Fibroblast of villous mesenchyme (primary cell): ENCODE measurements at places on chromosomes 2 and 18. TPM values are rescaled to one million over a fixed set of nuclear protein-coding genes. Genes with fewer than 3 reads are reported as not detected.
A peak's percentile ranks its signal among the peaks of the same experiment; 100 is the strongest.

MCM6 gene
- total RNA-seq, result 12.6 and 13.8 TPM in 2 replicates

GRCh38 chr2:86175828-86176227 is 19.4 kb downstream of the IMMT start:
- no peak for DNase-seq

EN1 gene
- under 0.01 TPM in 1 of 2 replicates, not detected in the other for total RNA-seq

- no peak for DNase-seq
Observed at GRCh38 chr2:219675221-219675620, 47.8 kb downstream of the SLC4A3 start.

SAG gene
- total RNA-seq, result not detected in 2 replicates

EIF2B4 gene
- 28.9 and 29.3 TPM in 2 replicates for total RNA-seq

ATOH8 gene
- 6.8 and 9.1 TPM in 2 replicates for total RNA-seq

DNA sequence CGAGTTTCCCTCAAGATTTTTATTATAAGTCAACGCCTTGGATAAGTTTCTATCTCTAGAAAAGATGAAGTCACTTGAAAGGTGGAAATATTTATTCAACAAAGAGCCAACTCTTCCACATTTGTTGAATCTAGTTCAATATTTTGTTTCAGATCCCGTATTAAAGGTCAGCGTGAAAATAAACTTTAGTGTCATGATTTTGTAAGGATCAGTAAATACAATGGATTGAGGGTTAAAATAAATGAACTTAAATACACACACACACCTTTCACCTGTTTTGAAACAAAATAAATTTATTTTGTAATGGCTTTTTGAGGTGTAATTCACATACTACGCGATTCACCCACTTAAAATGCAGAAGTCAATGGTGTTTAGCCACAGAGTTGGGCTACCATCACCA is 16.0 kb upstream of the NPPC start:
- DNase-seq, result no peak

- no peak for DNase-seq
Observed at GRCh38 chr2:144471305-144472045, 48.4 kb downstream of the ZEB2 start.

METTL8 gene
- 14.2 and 29.8 TPM in 2 replicates for total RNA-seq

DNA sequence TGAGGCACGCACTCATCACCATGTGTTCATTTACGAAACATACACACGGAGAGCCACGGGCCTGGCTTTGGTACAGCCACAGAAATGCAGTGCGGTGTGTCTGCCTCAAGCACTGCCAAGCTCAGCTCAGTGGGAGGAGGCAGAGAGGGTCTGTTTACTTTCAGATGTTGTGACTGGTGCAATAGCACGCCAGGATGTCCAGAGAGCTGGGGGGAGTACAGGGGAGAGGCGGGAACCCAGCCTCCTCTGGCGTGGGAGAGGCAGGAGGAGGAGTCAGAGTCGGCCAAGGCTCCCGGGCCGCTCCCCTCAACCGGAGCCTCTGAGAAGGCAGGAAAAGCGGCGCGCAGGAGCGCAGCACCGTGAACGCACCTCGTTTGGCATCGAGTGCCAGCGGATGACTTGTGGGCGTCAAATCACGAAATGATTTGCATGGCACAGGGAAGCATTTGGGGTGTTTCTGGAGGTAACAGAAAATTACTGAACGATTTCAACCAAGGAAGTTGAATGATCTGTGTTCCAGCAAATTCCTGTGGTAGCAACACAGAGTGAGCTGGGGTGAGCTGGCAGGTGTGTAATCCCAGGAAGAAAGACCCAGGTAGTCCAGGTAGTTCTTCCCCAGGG is 143.0 kb downstream of the ZNF516 start:
- peak; percentile 98 for DNase-seq

DNA sequence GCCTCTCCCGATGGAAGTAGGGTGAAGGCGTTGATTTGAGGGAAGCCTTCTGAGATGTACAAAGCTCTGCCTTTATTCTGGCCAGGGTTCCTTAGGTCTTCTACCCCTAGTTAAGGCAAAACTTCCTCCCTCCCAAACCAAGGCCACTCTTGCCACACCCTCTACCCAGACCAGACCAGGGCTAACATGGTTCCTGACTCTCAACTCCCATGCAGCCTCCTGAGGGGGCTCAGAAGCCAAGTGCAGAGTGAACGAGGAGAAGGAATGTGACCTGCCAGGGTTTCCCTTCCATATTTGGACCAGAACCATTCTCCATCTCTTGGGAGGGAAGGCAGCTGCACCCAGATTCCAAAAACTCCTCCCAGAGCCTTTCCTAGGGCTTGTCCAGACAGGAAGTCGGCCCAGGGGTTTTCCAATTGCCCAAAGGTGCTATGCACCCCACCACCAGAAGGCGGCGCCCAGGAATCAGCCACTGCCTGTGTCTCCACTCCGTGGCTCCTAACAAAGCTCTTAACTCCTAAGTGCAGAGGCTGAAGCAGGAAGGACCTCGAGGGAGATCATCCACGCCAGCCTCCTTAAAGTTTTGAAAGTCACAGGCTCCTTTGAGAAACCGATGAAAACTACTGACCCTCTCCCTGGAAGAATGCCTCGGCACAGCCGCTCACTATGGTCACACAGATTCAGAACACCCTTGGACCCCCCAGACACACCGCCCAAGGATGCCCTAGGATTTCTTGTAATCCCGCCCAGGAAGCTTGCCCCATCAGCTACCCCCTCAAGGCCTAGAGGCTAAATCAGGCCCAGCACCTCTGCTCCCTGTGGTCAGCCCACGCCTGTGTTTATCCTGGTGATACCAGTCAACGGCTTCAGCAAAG is 157.8 kb downstream of the SMAD2 start:
- DNase-seq, result peak; percentile 61

C2orf80 gene
- total RNA-seq, result not detected in 2 replicates

DNA sequence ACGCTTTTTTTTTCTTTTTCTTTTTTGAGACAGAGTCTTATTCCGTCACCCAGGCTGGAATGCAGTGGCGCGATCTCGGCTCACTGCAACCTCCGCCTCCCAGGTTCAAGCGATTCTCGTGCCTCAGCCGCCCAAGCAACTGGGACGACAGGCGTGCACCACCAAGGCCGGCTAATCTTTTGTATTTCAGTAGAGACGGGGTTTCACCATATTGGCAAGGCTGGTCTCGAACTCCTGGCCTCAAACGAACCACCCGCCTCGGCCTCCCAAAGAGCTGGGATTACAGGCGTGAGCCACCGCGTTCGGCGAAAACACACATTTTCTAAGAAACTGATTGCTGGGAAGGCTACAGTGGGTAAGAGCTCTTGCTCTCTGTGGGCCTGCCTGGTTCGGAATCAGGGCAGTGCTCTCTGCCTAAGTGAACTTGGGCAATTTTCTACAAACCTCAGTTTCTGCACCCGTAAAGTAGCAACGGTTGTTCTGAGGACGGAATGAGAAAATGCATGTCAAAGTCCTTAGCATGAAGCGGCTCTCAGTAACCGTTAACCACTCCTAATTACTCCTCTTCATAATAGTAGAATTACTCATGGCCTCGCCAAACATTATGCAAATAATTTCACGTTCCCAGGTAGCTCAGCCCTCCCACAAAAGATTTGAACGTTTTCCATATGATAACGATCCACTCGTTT is 1.0 kb upstream of the PMAIP1 start:
- no peak for DNase-seq

PROKR1 gene
- total RNA-seq, result not detected in 2 replicates

ACTR3 gene
- 323 and 532 TPM in 2 replicates for total RNA-seq

FAM237A gene
- total RNA-seq, result not detected in 2 replicates

DNA sequence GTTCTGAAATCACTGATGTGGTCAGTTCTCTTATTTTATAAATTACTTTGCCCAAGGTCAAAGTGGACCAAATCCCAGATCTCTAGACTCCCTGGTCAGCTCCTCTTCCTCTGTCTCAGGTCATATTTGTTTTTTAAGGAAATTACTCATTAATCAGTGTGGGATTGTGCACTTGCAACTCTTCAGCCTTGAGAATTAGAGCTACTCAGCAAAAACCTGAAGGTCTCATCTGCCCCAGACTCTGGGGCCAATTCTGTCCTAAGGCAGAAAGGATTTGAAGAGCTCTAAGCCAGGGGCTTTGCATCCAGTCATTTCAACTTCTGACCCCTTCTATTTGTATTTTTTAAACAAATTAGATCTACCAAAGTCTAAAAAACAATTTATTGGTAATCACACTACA is 17.7 kb upstream of the DCC start:
- DNase-seq, result no peak

GRCh38 chr2:113175042-113175628 is 1.4 kb downstream of the PSD4 start:
- DNase-seq, result no peak

DSG2 gene
- 2.6 and 2.9 TPM in 2 replicates for total RNA-seq

DNA sequence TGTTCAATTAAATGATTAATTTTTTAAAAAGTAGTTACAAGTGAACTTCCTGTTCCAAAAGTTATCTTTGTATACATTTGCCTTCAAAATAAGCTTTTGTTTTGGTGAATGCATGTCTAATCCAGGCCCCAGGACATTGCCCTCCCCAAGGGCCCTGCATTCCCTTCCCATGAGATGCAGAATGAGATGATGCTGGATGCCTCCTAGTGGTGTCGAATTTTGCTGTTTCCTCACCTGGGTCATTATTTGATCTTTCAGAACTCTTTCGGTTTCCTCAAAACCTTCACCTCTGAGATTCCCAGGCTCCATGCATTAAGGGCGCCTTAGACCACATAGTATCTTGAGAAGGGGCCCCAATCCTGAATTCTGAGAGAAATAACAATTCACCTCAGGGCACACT is 728.8 kb downstream of the CNTNAP5 start:
- no peak for DNase-seq

GRCh38 chr2:237604960-237605359 is 14.4 kb upstream of the RAB17 start:
- DNase-seq, result peak; percentile 37

TUBB8B gene
- 0.32 and 0.43 TPM in 2 replicates for total RNA-seq

GRCh38 chr2:14148216-14148615 is 484.3 kb upstream of the LRATD1 start:
- DNase-seq, result peak; percentile 3

GRCh38 chr2:197710424-197711042 is 5.4 kb downstream of the MARS2 start:
- DNase-seq, result no peak

DNA sequence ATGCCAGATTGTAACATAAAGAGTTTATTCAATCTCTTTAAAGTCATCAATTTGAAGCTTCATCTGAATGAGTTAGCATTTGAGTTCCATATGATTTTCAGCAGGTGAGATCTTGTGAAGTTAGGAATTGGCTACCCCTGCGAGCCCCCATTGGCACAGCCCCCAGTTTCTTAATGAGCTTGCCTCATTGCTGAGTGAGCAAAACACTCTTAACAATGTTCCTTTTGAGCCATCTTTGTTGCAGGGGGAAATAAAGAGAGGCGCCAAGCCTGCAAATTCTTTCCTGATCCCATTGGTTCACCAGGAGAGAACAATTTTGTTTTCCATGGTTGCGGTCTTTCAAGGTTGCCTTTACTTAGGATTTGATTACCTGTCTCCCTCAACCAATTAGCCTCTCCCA is 18.7 kb downstream of the DPP10 start:
- DNase-seq, result no peak

- no peak for DNase-seq
Observed at GRCh38 chr2:120940319-120940696, 204.6 kb downstream of the GLI2 start.

DNA sequence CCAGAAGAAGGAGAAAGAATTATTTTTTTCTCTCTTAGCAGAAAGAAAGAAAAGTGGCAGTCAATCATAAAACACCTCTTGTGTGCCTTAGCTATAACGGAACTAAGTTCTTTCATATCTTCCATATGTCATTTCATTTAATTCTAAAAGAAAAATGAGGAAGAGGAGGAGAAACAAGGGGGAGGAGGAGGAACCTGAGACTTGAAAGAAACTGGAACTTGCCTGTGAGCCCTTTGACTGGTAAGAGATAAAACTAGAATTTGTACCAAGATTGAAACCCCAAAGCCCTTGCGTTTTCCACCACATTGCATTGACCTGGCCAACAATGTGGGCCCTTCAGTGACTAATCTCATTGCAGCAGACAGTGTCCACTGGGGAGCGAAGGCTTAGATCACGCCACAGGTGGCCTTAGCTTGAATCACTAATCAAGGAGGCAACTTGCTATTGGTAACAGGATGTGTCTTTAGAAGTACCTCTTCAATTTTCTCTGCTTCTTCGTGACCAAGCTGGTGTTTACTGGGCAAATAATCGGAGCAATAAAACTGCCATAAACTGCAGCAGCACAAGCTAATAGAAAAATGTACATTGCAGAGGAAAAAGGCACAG is 307.9 kb downstream of the CLIP4 start:
- no peak for DNase-seq

- no peak for DNase-seq
Observed at GRCh38 chr2:8234253-8234652, 447.6 kb upstream of the ID2 start.

GRCh38 chr18:45156946-45157345 is 458.3 kb upstream of the SLC14A2 start:
- DNase-seq, result peak; percentile 25

CHRNG gene
- not detected in 2 replicates for total RNA-seq

DNA sequence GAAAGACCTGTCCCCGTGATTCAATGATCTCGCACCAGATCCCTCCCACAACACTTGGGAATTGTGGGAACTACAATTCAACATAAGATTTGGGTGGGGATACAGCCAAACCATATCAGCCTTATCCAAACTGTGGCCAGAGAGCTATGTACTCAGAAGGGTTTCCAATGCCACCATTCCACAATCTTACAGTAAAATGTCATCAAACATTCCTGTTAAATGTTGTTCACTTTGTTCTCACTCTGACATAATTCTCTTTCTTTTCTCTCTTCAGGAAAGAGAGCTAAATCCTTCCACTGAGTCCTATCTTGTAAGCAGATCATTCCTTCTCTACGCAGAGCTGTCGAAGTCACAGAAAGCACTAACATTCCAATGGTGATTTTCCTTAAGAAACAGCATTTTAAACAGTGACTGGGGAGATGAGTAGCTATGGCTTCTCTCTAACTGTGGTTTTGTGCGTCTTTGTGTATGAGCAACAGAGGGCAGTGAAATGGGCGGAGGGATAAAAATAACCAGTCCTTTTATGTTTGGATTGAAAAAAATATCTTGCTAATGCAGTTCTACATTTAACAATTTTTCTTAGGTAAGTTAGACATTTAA is 684.7 kb downstream of the EPHA4 start:
- DNase-seq, result no peak

GRCh38 chr2:239735829-239736357 is 289.2 kb downstream of the NDUFA10 start:
- no peak for DNase-seq
